Tibial nerve (tissue), 4 donors: ENCODE measurements at places on chromosomes 7 and 10. TPM values are rescaled to one million over a fixed set of nuclear protein-coding genes. Genes with fewer than 3 reads are reported as not detected.

- DNase-seq: no peak
Measured at GRCh38 chr7:158160199-158160598, 427.4 kb downstream of the PTPRN2 start.

- no peak for DNase-seq
Measured at GRCh38 chr10:60194421-60194820, 195.3 kb downstream of the ANK3 start.

DNA sequence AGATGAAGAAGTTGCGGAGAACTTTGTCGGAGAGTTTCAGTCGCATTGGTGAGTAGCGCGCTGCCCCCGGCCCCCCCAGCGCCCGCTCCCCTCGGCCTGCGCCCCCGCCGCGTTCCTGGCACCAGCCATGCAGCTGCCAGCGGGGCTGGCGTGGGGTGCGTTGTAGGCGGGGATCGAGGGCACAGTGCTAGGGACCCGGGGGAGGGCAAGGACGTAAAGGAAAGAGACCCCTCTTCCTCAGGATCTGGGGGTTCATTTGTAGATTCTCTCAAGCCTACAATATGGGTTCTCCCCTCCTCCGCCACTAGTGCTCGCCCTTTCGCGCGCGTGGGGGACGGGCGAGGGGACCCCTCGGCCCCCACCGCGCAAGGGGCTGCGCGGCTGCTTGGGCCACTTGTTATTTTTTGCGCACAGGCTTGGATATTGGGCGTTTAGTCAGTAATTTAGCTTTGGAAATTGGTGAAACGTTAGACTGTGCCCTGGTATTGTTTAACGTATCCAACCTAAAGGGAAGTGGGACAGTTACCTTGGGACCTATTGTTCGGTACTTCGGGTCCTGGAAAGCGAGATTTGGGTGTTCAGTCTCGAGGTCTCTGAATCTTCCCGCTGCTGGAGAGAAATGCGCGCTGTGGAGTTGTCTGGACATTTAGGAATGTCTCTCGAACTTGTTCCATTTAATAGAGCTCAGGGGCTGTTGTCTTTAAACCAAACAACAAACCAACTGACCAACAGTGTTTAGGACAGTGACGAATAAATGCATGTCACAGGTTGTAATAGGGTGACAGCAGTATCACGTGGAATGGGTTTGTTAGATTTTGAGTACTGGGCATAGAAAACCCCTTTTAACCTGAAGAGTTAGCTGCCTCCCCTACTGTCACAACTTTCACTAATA lies 796 bp downstream of the CDK14 start:
- DNase-seq: no peak

- no peak for DNase-seq
Measured at GRCh38 chr7:84047085-84047484, 147.5 kb downstream of the SEMA3A start.

The ZNF488 gene
- total RNA-seq: 0.59 TPM
